Common myeloid progenitor, CD34-positive (primary cell): ENCODE measurements at places on chromosomes 2 and 18.

GRCh38 chr2:20483194-20483895, 36.5 kb downstream of the RHOB start:
- no peak for DNase-seq

GRCh38 chr18:49566217-49566770, 4.4 kb downstream of the LIPG start:
- DNase-seq = no peak

GRCh38 chr2:97645112-97645694, 659 bp upstream of the COX5B start:
- no peak for DNase-seq

GRCh38 chr2:64291181-64291580, 147.0 kb upstream of the PELI1 start:
- DNase-seq = no peak

GRCh38 chr2:229714736-229715541, 584 bp upstream of the DNER start:
- DNase-seq = peak; percentile 62

DNA sequence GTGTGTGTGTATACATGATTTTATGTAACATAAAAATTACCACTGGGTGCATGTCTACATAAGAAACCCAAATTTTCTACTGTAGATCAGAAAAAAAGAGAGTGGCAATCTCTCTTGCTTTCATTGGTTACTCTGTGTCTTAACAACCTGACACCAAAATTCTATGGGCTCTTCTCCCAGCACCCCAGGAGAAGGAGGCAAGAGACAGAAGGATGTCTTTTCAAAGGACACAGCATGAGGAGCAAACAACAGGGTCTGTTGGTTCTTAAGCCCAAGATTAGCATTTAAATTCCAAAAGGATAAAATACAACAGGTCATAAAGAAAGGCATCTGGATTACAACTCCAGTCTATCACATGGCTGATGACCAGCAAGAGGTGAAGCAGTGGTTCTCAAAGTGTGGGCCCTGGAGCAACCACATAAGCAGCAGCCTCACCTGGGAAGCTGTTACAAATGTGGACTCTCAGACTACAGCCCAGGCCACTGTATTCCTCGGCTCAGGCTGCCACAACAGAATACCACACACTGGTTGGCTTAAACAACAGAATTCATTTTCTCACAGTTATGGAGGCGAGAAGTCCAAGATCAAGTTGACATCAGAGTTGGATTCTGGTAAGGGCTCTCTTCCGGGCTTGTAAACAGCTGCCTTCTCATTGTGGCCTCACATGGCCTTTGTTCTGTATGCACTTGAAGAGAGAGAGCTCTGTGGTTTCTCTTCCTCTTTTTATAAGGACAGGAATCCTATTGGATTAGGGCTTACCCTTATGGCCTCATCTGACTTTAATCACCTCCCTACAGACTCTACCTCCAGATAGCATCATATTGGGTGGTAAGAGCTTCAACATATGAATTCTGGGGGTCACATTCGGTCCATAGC, 79.8 kb upstream of the RNF152 start:
- DNase-seq = peak; percentile 67
